ENCODE measurements at places on chromosomes 6 and 20.

DNA sequence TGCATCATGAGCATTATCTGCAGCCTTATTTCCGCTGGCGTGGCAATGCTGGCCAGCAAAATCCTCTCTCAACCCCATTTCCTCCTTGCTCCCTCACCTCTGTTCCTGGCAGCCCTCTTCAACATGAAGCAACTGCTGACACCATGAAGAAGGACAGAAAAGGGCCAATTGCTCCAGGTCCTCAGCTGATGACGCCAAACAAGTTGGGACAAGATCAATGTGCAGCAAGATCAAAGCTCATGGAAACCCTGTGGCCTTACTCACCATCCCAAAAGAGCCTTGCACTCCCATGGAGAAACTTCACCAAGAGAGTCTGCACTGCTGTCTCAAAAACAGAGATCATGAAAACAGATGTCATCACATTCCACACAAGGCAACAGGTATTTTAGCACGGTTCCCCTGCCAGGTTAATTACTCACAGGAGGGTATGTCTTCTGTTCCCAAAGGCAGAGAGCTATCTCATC lies 7.4 kb downstream of the GFOD1 start:
- DNase-seq: no peak

- no peak for DNase-seq
These were observed 244.8 kb downstream of the FARS2 start for GRCh38 chr6:5506149-5506548.

- peak; percentile 65 for DNase-seq
These were observed 129.2 kb upstream of the PRND start for GRCh38 chr20:4592316-4593148.

DNA sequence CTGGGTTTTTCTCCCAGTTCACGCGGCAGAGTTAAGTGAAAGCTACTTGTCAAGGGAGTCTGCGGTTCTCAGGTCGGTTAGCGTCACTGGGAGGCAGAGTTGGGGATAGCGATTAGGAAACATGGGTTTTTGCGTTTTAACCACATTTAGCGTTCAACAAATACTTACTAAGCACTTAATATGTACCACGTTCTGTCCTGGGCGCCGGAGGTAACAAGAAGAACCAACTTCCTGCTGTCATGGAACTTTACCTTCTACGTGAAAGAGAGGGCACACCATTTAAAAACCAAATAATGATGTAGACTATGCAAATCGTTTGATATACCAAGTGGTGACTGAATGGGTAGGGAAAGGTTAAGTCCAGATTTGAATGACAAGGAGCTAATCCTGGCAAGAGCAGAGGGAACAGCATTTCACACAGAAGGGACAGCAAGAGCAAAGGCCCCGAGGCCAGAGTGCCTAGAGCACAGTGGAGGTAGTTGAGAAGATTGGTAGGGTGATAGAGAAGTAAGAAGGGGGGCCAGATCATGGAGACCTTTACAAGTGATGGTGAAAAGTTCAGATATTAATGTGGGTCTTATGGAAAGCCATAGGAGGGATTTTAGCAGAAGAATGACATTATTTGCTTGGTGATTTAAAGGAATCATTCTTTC lies 744 bp downstream of the RIOK1 start:
- DNase-seq: no peak

- DNase-seq: no peak
These were observed 6.9 kb upstream of the DLL1 start for GRCh38 chr6:170297576-170298330.

All from thyroid gland (tissue), 4 donors.